ENCODE measurements at places on chromosomes 1 and 21.

DNA sequence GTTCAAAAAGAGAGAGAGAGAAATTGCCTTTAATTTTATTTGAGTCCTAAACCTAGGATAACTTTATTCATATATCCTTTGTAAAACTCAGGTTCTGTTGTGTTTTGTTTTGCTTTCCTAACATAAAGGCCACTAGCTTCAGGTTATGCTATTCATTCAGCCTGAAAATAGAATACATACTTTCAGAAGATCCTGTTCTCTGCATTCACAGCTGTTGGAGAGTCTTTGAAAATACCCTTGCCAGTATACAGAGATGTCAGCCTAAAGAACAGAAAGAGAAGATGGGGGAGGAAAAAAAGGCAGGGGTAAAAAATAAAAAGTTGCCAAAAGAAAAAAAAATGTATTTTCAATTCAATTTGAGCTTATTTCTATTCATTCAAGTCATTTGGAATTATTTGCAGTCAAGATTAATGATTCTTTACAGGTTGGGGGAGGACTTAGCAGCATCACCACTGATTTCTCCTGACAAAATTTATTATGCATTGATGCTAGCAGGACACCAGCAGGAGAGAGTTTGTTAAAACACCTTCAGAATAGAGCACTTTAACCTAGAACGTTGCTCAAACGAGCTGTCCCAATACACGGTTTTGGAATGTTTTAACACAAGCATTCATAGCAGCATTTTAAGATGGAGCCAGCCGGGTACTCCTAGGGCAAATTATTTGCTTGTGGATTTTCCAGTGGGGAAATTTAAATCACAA, 318.5 kb downstream of the NTNG1 start:
- DNase-seq, result no peak

DNA sequence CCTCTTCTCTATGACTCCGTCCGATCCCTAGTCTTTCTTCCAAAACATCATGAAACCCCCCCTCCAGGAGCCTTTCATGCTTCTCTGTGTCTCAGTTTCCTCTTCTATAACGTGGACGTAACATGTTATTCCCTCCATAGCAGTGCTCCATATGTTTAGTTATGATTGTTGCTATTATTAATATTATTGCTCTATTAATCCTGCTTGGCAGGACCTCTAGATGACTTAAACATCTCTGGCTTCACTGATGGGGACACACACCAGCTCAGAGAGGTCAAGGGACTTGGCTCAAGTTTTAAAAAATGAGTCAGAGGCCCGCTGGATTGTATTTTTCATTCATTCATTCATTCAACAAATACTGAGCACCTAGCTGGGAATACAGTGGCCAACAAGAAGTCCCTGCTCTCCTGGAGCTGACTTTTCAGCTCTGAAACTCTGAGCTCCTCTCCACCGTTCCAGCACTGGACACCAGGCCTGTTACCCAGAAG, 404 bp upstream of the CPLANE2 start:
- no peak for DNase-seq

DNA sequence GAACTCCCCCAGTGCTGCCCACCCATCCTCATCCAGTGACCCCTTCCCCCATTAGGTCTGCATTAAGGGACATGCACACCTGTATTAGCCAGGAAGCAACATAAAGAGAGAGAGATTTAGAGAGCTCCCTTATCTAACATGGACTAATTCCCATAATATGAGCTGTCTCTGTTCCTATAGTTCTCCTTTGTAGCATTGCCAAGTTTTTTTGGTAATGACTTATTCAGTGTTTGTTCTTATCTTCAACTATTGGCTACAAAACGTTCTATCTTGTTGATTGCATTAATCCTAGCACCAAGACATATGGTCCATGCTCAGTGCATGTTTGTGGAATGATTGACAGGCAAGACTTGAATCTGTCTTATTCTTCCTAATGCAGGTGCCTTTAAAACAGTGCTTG, 264.0 kb downstream of the ADGRL2 start:
- DNase-seq, result no peak

GRCh38 chr21:31660591-31660990, 1.1 kb downstream of the SOD1 start:
- DNase-seq, result no peak

GRCh38 chr1:204123376-204123775, 28.5 kb downstream of the ETNK2 start:
- no peak for DNase-seq

- DNase-seq, result no peak
Observed at GRCh38 chr1:11981378-11982009, 1.2 kb downstream of the MFN2 start.

- DNase-seq, result no peak
Observed at GRCh38 chr1:112318698-112319370, 77.2 kb upstream of the CTTNBP2NL start.

GRCh38 chr1:17999884-18000283, 107.7 kb upstream of the IGSF21 start:
- no peak for DNase-seq

- DNase-seq, result no peak
Observed at GRCh38 chr1:64006276-64007051, 197.0 kb upstream of the UBE2U start.

DNA sequence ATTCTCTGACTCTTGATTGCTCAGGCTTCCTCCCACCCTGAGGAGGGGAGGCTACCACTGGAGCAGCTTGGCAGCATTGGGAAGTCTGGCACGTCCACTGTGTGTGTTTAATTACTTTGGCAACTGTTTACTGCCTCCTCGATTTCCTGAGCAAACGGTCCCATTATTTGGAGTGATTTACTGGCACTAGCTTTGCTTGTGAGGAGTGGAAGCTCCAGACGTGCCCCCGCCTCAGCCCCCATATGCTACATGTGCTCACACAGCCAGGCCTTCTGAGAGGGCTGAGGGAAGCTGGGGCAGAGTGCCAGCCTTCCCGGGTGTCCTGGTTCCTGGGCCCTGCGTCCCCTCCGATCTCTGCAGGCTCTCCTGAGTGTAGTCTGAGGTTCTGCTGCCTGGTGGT, 306.2 kb downstream of the PTPRU start:
- DNase-seq, result no peak

DNA sequence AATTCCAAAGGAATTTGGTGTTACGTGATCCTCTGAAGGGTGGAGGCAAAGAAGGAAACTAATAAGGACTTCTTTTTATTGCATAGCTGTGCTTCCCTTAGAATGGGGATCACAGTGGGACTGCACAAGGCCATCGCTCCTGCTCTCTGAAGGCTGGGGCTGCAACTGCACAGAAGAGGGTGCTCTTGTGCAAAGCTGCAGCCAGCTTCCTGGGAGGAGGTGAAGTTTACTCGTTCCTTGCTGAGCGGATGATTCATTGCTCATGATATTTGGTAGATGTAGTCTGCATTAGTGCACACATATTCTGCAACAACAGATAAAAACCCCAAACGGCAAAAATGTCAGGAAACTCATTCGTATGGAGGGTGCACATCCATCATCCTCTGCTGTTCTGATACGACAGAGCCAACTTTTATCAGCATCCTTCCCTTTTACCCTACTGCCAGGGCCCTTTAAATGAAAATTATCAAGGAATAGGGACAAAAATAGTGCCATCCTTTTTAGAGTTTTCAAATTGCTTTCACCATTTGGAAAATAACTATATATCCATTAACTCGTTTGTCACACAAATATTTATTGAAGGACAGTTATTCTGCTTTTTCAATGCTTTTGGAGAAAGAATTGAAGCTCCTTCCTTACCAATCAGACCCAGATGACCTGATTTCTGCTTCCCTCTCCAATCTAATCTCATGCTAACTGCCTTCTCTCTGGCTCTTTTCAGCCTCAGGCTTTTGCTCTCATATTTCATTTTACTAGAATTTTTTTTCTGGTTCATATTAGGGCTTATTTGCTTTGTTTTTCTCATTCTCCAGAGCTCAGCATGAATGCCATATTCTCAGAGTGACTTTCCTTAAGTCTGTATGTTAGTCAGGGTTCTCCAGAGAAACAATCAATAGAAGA, 263.6 kb downstream of the DUSP10 start:
- DNase-seq, result peak; percentile 3

GRCh38 chr1:108533351-108534083, 26.4 kb upstream of the EEIG2 start:
- no peak for DNase-seq

GRCh38 chr1:192108161-192108560, 50.1 kb upstream of the RGS18 start:
- no peak for DNase-seq

DNA sequence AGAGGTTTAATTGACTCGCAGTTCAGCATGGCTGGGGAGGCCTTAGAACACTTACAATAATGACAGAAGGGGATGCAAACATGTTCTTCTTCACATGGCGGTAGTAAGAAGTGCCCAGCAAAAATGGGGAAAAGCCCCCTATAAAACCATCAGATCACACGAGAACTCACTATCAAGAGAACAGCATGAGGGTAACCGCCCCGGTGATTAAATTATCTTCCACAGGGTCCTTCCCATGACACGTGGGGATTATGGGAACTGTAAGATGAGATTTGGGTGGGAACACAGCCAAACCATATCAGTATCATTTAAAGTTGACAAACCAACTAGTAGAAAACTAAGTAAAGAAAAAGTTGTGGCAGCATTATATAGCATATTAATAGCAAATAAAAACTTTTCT, 71.3 kb upstream of the DNAJC6 start:
- no peak for DNase-seq

- DNase-seq, result peak; percentile 9
Observed at GRCh38 chr1:208604295-208604694, 360.1 kb upstream of the PLXNA2 start.

- no peak for DNase-seq
Observed at GRCh38 chr21:38229260-38229877, 27.4 kb upstream of the KCNJ15 start.

GRCh38 chr1:208496467-208497371, 252.5 kb upstream of the PLXNA2 start:
- no peak for DNase-seq

- no peak for DNase-seq
Observed at GRCh38 chr1:150553392-150554085, 4.3 kb downstream of the ADAMTSL4 start.

DNA sequence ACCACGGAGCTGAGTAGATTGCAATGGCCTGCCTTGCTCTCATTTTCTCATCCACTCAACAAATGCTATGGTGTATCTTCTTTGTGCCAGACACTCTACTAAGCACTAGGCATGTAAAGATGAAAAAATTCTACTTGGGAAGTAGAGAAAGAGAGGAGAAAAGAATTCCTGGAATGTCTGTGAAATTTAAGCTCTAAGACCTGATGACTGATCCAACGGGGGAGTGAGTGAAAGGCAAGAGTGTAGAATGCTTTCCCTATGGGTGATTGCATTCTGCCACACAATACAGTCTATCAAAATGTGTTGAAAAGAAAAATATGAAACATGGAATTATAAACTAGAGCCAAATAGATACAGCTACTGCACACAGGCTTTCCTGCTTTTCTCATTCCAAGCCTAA, 82.3 kb downstream of the CYYR1 start:
- no peak for DNase-seq

- no peak for DNase-seq
Observed at GRCh38 chr21:14716761-14717396, 170.8 kb upstream of the SAMSN1 start.

GRCh38 chr1:205582471-205583291, 49.1 kb downstream of the ELK4 start:
- no peak for DNase-seq

GRCh38 chr1:27045973-27046558, 33.4 kb upstream of the TENT5B start:
- DNase-seq, result peak; percentile 40
